ENCODE measurements at places on chromosomes 1 and 21.
A peak's percentile ranks its signal among the peaks of the same experiment; 100 is the strongest.

- DNase-seq = no peak
These were observed 24.6 kb upstream of the NEK7 start for GRCh38 chr1:198132060-198132781.

GRCh38 chr21:14567331-14568279 is 21.5 kb upstream of the SAMSN1 start:
- DNase-seq = no peak

GRCh38 chr1:44347280-44347679 is 7.8 kb downstream of the ERI3 start:
- no peak for DNase-seq

GRCh38 chr1:31625561-31626222 is 8.2 kb downstream of the HCRTR1 start:
- DNase-seq = no peak

GRCh38 chr1:21626921-21627339 is 42.2 kb downstream of the RAP1GAP start:
- DNase-seq = no peak

- DNase-seq = no peak
These were observed 47.2 kb downstream of the FMN2 start for GRCh38 chr1:240138867-240139266.

DNA sequence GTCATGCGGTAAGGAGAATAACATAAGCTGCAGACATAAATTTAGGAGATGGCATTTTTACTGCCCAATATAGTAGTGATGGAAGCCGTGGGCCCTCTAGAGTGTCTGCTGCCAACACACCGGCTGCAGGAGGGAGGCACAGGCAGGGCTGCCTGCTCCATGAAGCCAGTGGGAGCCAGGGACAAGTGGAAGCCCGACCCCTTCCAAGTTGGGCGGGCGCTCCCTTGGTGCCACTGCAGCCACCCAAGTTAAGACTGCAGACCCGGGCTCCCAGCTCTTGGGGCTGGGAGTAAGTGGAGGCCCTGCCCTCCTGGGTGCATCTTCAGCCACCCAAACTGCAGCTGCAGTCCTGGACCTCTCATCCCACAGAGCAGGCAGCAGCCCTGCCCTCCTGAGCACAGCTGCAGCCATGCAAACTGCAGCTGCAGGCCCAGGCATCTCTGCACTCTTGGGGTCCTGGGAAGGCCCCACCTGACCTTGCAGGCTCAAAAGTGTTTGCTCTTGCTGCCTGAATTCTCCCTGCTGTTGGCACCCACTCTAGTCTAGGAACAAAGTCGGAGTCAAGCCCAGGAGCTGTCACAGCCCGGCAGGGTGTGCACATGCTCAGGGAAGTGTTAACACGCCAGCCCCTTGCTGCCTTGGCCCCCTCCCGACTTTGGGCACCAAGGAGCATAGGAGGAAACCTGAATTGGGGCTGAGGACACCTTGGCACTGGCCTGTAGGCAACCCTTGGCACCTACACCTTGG is 437.2 kb upstream of the PRMT6 start:
- DNase-seq = no peak

DNA sequence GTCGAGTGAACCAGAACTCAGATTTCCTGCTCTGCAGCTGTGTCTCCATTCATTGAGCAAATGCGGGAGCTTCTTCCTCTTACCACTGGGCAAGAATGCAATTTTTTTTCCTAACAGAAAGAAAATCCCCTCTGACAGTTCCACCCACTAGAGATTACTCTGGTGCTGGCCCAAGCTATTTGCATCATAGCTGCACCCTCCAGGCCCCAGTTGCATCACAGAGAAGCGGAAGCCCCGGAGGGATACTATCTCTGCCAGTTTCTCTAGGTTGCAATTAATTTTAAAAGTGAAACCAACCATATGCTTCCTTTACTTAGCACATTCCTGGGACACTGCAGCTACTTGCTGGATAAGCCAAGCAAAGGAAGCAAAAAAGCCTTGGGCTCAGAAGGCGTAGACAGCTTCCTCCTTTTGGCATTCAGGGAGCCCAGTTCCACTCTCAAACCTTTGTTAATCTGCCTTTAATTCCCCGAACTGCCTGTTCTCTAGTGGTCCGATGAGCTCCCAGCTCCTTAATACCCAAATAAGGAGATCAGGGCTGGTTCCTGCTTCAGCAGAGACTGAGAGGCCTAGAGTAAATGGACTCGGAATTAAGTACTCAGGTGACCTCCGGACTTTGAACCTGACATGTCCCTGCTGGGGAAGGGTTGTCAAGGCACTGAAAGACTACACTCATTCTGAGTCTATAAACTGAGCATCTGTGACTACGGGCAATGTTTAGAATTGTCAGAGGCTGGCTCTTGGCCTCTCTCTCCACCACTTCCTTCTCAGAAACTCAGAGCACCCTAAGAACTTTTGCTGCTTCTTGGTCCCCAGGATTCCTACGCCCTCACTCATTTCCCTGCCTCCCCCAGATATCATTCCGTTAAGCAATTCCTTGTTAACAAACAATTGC is 72.5 kb upstream of the TNFSF18 start:
- peak; percentile 65 for DNase-seq

DNA sequence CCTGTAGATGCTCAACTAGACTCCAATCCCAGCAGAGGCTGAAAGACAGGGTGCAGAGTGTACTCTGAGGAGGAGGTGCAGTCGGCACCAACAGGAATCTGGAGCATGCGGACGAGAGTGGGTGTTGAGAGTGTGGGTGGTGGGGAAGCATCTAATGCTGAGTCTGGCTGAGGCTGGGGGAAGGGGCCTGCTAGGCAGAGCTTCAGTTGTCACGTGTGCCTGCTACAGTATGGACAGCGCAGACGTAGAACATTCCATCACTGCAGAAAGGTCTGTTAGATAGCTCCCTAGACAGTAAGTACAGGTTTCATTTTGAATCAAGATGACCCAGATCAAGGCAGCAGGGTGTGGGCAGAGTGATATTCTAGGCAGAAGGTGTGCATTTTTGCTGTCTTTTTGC is 23.1 kb downstream of the SNAP47 start:
- DNase-seq = no peak

- DNase-seq = no peak
These were observed 65.4 kb downstream of the ABCA4 start for GRCh38 chr1:94055459-94056122.

- DNase-seq = no peak
These were observed 85.1 kb downstream of the KCNN3 start for GRCh38 chr1:154784924-154785531.

DNA sequence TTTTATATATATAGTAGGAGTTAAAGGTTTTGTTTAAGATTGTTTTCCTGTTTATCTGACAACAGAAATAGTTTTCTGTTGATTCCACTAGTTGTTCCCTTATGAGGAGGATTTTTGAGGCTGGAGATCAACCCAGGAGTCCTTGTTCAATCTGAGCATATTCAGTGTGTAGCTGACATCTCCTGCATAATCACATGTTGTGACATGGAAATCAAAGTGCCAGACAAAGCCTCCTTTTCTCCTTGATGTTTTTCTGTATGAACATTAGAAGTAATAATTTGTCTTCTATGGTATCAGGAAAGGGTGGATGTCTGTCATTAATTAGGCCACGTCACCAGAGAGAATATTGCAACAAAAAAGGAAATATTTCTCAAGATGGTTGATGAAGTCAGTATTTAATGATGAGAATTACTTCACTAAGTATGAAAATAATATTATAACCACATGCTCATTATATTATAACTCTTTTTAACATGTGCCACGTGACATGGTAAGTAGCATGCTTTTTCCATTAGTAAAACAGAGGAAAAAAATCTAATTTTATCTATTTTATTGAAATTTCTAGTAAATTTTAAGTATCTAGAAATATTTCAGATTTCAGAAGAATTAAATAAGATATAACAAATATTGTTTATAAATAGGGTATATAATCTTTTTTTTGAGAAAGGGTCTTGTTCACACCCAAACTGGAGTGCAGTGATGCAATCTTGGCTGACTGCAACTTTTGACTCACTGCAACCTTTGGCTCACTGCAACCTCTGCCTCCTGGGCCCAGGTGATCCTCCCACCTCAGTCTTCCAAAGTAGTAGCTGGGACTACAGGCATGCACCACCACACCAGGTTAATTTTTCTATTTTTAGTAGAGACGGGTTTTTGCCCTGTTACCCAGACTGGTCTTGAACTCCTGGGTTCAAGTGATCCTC is 223.5 kb downstream of the HMCN1 start:
- no peak for DNase-seq
